ENCODE measurements at places on chromosomes 1 and 21.

GRCh38 chr1:205030896-205031295, 12.1 kb upstream of the CNTN2 start:
- DNase-seq, result peak; percentile 82

GRCh38 chr1:27550510-27551169, 53.3 kb downstream of the AHDC1 start:
- DNase-seq, result no peak

DNA sequence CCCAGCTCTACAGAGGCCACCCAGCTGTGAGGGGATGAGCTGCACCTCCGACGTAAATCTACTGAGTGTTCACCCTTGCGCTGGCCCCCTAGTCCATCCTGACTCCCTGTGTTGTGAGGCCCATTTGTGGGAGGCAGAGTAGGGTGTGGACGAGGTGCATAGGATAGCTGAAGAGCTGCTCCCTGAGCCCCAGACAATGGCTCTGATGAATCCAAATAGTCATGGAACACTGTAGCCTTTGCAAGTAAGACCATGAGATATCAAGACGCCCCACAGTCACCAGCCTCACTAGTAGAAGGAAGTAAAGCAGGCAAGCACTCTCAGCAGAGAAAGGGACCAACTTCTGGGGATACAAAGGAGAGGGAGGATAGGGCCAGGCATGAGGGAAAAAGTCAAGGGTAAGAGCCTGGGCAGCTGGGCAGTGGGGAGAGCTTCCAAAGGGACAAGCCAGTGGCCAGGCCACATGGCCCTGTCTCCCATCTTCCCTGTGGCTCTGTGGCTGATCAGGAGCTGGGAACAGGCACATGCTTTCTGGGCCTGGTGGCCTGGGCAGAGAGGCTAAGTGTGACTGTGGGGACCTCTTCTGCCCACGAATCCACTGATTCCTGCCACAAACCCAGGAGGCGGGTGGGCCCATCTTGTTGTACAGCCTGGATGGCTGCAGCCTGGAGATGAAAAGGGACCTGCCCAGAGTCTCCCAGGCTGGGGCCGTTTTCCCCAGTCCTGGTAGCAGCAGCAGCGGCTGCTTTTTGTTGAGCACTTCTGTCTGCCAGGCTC, 55.5 kb upstream of the EPS8L3 start:
- no peak for DNase-seq

DNA sequence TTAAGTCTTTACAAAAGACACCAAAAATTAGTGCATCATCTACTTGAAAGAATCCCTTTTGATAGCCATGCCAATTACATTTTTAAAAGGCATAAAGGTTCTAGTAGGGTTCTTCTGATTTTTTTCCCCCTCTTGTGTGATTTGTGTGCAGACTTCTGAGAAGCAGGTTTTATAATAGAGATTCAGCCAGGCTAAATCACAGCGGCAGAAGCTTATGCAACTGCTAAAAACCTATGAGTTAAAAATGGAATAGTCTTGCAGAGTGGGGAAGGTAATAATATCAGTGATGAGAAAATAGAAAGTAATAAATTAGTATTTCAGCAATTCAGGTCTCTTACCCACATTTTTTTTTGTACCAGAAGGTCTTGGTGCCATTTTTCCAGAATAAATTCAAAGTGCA, 17.7 kb downstream of the STUM start:
- no peak for DNase-seq

- no peak for DNase-seq
Measured at GRCh38 chr21:45898781-45899180, 82.8 kb upstream of the COL6A1 start.

- no peak for DNase-seq
Measured at GRCh38 chr21:45800339-45801080, 157.0 kb downstream of the PCBP3 start.

DNA sequence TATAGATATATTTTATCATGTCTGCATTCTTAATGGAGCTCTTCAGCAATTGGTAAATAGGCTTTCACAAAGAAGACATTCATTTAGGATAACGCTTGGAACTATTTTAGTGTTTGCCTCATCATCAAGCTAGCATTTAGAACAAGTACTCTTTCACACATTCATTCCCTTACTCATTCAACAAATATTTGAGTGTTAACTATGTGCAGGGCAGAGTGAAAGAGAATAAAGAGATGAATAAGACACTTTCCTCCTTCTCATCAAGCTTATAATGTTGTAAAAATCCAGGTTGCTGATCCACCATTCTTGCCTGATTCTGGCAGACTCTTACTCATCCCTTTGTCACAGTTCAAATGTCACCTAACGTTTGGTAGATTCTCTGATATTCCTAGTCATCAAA, 386.3 kb upstream of the BEND5 start:
- no peak for DNase-seq

GRCh38 chr1:15064217-15064929, 89.2 kb upstream of the TMEM51 start:
- DNase-seq, result no peak

- DNase-seq, result no peak
Measured at GRCh38 chr1:221164029-221164428, 284.8 kb downstream of the HLX start.

DNA sequence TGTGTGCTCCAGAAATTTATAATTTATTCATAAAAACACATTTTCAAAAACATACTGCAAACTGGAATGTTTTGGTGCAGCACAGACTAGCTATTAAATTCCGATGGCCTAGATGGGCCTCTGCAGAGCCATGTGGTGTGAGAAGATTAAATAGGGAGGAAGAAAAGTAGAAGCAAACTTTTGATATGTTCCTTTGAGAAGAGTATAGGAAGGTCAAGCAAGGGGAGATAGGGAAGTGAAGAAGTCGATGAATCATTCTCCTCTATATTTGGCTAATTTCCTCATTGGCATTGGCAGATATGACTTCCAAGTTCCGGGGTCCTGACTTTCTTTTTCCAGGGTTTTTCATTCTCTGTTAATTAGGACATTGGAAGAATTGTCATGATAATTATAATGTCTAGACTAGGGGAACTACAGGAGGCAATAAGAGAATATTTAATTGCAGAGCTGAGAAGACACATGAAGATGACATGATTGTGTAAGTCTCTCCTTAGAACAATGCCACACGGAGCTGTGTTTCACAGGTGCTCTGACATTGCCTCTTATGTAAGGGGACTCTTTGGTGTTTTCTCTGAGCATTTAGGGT, 19.3 kb upstream of the ZNF326 start:
- no peak for DNase-seq
